ENCODE measurements at places on chromosomes 4 and X.

DNA sequence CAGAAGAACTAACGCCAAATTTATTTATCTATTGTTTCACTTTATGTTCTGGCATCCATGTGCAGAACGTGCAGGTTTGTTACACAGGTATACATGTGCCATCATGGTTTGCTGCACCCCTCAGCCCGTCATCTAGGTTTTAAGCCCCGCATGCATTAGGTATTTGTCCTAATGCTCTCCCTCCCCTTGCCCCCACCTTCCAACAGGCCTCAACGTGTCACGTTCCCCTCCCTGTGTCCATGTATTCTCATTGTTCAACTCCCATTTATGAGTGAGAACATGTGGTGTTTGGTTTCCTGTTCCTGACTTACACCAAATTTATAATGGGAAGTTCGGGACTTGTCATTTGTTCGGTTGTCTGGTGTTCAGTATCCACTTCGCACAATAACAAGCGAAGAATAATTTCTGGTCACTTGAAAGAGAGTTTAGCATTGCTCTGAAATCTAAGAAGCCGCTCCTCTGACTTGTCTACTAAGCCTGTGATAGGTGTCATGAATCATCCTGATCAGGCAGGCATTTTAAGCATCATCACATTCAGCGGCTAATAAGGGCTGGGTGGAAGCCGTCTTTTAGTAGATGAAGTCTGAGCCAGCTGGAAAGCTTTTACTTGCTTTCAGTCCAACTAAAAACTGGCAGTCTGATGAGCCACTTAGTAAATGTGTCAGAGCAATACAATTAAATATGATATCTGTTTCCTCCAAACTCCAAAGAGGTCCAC is 1065.7 kb upstream of the PABPC4L start:
- no peak for DNase-seq

GRCh38 chr4:78648640-78649363 is 97.2 kb downstream of the ANXA3 start:
- no peak for DNase-seq

DNA sequence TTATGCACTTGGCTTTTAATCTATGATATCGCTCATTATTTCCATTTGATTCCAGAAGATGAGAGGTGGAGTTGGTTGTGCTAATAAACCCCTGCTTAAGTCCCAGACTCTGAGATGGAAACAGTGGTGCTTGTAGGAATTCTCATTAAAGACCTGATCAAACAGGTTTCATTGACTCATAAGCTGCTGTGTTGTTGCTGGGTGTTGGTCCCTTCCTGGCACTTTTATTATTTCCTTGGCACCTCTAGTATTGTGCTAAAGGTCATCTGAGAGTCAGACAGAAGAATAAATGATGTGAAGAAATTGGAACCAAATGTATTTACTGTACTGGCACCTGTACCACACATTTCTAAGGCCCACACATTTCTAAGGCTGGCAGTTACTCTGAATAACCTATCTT is 544.7 kb upstream of the NR3C2 start:
- no peak for DNase-seq

DNA sequence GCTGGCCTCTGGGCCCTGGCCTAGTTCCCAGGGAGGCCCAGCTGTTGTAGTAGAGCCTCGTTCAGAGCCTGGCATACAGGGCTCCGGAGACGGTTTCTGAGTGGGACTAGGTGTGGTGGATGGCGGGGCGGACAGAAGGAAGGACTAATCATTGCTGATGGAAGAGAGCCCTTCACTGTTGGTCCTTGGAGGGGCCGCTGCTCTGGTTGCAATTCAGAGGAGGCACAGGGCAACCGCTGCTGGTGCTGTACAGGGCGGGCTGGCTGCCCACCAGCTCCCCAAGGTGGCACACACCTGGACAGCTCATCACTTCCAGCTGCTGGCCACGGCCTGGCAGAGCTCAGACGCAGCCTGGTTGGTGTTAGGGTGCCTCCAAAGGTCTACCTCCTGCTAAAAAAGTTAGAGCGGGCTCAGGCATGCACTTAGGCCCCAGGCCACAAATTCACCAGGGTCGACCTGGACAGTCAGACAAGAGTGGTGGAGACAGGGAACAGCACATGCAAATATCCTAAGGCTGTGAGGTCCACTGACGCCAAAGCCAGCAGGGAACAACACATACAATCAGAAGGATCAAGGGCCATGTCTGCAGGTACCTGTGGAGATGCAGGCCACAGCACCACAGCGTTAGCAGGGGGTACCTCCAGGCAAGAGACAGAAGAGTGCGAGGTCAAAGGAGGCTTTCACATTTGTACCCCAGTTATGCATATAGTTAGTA is 7.5 kb upstream of the RNF4 start:
- no peak for DNase-seq

GRCh38 chr4:34108391-34108790 is 2135.9 kb downstream of the ARAP2 start:
- no peak for DNase-seq

- DNase-seq = no peak
Observed at GRCh38 chr4:104532677-104533076, 38.0 kb upstream of the CXXC4 start.

DNA sequence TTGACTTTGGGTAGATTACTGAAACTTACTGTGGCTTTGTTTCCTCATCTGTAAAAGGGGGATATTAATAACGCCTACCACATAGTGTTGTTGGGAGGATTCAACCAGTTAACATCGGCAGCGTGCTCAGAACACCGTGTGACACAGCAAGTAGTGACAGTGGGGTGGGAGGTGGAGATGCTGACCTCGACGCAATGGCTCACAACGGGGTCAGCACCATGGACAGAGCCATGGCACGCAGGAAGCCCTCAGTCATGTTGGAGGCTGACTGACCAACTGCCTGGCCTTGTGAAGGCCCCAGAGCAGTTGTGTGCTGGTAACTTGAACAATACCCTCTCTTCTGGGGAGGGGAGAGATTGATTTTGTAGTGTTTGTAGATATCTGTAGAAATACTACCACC is 93.2 kb downstream of the WFS1 start:
- DNase-seq = no peak

DNA sequence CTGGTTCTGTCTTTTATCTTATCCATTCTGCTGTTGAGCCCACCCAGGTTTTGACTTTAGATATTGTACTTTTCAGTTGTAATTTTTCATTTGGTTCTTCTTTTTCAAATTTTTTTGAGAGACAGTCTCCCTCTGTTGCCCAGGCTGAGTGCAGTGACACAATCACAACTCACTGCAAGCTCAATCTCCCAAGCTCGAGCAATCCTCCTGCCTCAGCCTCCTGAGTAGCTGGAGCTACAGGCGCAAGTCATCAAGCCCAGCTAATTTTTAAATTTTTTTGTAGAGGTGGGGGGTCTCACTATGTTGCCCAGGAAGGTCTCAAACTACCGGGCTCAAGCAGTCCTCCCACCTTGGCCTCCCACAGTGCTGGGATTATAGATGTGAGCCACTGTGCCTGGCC is 25.7 kb downstream of the LETM1 start:
- DNase-seq = no peak

All from NCI-H1105 treated with DMSO at 0.1 percent for 48 hours (cell line).